ENCODE measurements at places on chromosomes 6 and 20.

- DNase-seq: no peak
These were observed 1932.2 kb upstream of the DEFB115 start for GRCh38 chr20:29325304-29325640.

GRCh38 chr20:49501917-49502316, 19.4 kb upstream of the KCNB1 start:
- no peak for DNase-seq

- peak; percentile 65 for DNase-seq
These were observed 65.9 kb downstream of the DLL1 start for GRCh38 chr6:170224694-170225660.

DNA sequence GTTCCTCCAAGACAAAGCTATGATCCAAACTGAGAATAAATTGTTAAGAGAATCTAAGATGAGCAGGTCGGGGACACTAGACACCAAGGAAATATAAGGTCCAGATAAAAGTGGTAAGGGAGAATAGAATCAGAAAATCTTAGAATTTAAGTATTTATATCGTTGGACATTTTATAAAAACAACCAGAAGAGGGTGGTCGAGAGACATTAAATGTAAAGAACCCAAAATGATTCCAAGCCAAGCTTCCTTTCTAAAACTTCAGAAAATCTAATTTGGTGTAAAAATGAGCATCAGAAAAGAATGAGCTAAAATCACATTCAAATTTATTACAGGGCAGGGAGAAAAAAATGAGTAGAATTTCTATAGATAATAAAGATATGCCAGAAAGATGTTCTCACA, 97.8 kb upstream of the OGFRL1 start:
- peak; percentile 21 for DNase-seq

GRCh38 chr20:11375335-11375734, 542.4 kb upstream of the BTBD3 start:
- no peak for DNase-seq

GRCh38 chr6:19999319-20000191, 162.4 kb downstream of the ID4 start:
- peak; percentile 98 for DNase-seq

Data from MV-4-11 (cell line).